ENCODE measurements at places on chromosomes 4 and X. TPM values are rescaled to one million over a fixed set of nuclear protein-coding genes. Genes with fewer than 3 reads are reported as not detected.
A peak's percentile ranks its signal among the peaks of the same experiment; 100 is the strongest.

Gene C4orf54
- total RNA-seq: 1.2 TPM

Gene GLOD5
- not detected for total RNA-seq

DNA sequence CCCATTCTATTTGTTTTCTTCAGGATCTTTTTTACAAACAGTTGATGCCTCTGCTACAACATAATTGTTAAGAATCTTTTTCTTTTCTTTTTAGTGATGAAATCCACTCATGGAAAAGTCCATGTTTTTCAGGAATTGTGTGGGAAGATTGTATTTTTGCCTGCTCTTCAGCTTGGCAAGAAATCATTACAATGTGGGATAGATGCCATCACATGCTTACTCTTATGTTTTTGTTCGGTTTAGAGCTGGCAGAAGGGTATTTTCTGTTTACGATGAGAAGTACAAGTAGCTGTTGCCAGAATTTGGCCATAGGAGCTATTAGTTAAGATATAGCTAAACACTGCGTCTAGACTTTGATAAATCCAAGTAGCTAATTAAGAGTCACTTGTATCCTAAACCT is 2585.3 kb downstream of the ARAP2 start:
- H3K36me3 ChIP-seq: no peaks in the 10 kb centered on the region
- H3K27me3 ChIP-seq: no peaks in the 10 kb centered on the region
- no peak overlapping the region for H3K27ac ChIP-seq
- H3K4me1 ChIP-seq: no peaks in the 10 kb centered on the region

- peak overlapping the region; percentile 32 for H3K27ac ChIP-seq
- no peaks in the 10 kb centered on the region for H3K4me1 ChIP-seq
- H3K27me3 ChIP-seq: no peaks in the 10 kb centered on the region
- no peak overlapping the region for H3K4me3 ChIP-seq
- no peak for DNase-seq
Measured at GRCh38 chr4:123588631-123589241, 192.1 kb downstream of the SPRY1 start.

Gene ABCG2
- total RNA-seq: 1.6 TPM

Gene YY2
- total RNA-seq: 0.30 TPM

DNA sequence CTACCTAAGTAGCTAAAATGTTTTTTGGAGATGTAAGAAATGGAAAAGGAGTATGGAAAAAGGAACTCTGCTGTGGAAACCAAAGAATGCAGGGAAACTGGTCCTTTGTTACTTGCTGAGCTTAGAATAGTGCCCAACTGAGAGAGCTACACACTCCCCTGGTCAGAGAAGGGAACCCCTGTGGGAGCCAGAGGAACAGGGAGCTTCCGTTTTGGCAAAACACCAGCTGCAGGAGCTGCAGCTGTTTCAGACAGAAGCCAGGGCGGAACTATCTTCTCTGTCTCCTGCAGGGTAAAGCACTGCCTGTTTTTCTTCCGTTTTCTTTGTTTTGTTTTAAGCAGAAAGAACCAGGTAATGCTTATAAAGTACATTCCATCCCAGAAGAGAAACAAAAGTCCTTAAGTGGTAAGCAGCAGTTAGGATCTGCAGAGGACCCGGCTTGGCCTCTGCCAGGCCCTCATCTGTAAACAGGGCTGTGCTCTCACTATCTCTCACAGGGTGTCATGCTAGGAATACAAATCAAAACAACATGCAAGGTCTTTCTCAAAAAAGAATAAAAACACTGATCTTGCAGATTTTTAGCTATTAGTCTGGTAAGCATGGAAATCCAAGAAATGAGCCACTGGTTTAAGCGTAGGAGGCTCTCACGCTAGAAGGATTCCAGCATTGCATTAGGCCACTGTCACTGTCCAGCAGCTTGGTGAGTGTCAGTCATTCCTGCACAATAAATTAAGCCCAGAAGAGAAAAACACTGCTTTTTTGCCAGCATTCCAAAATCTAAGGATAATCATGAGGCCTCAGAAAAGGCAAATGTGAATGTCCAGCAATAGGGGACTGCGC is 76.1 kb downstream of the CHST7 start:
- peak; percentile 42 for DNase-seq
- peaks cover 27% of the 10 kb centered on the region for H3K4me1 ChIP-seq
- H3K27me3 ChIP-seq: no peaks in the 10 kb centered on the region

GRCh38 chrX:3252744-3253143 is 93.7 kb downstream of the MXRA5 start:
- H3K4me1 ChIP-seq: no peaks in the 10 kb centered on the region
- H3K36me3 ChIP-seq: no peaks in the 10 kb centered on the region
- no peak overlapping the region for H3K27ac ChIP-seq

GRCh38 chr4:173834151-173834550 is 304.1 kb upstream of the HAND2 start:
- peaks cover 16% of the 10 kb centered on the region for H3K4me1 ChIP-seq
- H3K4me3 ChIP-seq: no peak overlapping the region
- no peaks in the 10 kb centered on the region for H3K36me3 ChIP-seq
- H3K27me3 ChIP-seq: no peaks in the 10 kb centered on the region

GRCh38 chr4:145503486-145504072 is 21.9 kb downstream of the SMAD1 start:
- H3K27ac ChIP-seq: peak overlapping the region; percentile 59
- peaks cover 78% of the 10 kb centered on the region for H3K4me1 ChIP-seq
- no peaks in the 10 kb centered on the region for H3K27me3 ChIP-seq
- no peak for DNase-seq
- H3K36me3 ChIP-seq: no peaks in the 10 kb centered on the region

- peaks cover 31% of the 10 kb centered on the region for H3K27me3 ChIP-seq
- DNase-seq: no peak
- peaks cover 7% of the 10 kb centered on the region for H3K4me1 ChIP-seq
- H3K27ac ChIP-seq: no peak overlapping the region
Measured at GRCh38 chr4:73852771-73853170, 325 bp upstream of the PF4V1 start.

- H3K27me3 ChIP-seq: no peaks in the 10 kb centered on the region
- no peaks in the 10 kb centered on the region for H3K36me3 ChIP-seq
- no peak overlapping the region for H3K27ac ChIP-seq
- no peak overlapping the region for H3K4me3 ChIP-seq
- peaks cover 2% of the 10 kb centered on the region for H3K4me1 ChIP-seq
Measured at GRCh38 chrX:110133735-110134370, 130.9 kb downstream of the TMEM164 start.
